HTR-8/SVneo (cell line): ENCODE measurements at places on chromosomes 13 and 19.

GRCh38 chr13:71828564-71828963 lies 38.4 kb downstream of the DACH1 start:
- no peak for DNase-seq

DNA sequence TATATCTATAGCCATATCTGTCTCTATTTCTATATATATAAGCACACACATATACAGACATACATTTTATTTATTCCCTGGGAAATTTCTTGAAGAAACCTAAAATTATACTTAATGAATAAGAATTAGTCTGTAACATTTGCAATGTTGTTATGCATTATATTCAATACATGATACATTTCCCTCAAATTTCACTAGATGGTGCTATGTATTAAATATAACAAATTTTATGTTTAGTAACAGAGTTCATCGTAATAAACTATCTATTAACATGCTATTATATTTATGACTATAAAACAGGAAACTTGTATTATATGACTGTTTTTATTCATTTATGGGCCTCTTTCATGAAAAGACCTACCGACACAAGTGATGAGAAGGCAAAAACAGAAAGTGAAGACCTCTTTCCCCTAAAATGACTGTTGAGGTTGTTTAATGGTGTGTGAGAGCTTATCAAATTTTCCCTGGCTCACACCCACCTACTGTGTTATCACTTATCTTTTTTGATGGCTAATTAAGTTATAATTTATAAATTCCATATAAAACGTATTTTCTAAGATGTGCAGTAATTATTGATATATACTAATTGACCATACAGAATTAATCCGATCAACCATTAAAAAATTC lies 881.9 kb downstream of the SLITRK6 start:
- no peak for DNase-seq

DNA sequence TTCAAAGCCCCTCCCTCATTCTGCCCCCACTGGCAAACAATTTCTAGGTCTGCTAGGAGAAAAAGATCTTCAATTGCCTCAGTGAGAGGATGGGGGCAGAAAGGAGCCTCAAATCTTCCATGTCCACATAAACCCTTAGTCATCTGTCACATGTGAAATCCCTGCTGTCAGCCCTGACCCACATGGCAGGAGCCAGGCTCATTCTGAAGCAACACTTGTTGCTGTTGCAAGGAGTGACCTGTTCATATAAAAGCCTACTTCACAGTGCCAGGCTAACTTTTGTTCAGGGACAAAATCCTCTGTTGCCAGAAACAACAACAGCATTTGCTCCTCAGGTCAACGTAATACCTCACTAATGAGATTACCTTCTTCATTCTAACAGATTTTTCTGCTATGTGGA lies 70.5 kb downstream of the IRS2 start:
- no peak for DNase-seq

GRCh38 chr19:49148044-49148682 lies 7.0 kb downstream of the HRC start:
- no peak for DNase-seq

- DNase-seq: no peak
Observed at GRCh38 chr13:67226696-67227095, 3.4 kb downstream of the PCDH9 start.

DNA sequence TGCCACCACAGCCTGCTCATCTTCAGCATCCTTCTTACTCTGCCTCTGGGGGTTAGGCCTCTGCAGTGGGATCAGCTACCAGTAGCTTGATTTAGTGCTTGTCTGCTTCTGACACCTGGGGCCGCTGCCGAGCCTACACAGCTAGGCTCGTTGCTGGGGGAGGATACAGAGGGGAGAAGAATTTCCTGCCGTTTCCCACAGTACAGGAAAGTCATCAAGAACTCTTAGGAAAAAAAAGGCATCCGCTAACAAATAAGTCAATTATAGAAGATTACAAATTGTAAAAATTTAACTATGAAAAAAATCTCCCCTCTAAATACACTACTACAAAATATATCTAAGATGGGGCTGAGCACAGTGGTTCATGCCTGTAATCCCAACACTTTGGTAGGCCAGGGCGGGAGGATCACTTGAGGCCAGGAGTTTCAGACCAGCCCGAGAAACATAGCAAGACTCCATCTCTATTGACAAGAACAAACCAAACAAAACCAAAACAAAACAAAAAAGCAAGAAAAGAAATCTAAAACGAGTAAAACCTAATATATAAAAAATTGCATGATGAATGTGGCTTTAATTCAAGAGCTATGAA lies 26.7 kb downstream of the LATS2 start:
- DNase-seq: no peak

GRCh38 chr13:105364191-105364590 lies 1171.3 kb downstream of the EFNB2 start:
- no peak for DNase-seq

GRCh38 chr13:87953381-87953780 lies 282.2 kb downstream of the SLITRK5 start:
- no peak for DNase-seq

GRCh38 chr13:100517728-100518127 lies 70.9 kb downstream of the GGACT start:
- no peak for DNase-seq

- DNase-seq: no peak
Observed at GRCh38 chr13:27073186-27073585, 98.4 kb downstream of the USP12 start.

- DNase-seq: no peak
Observed at GRCh38 chr19:35642312-35642711, 767 bp downstream of the ETV2 start.

- no peak for DNase-seq
Observed at GRCh38 chr13:108595436-108596274, 33.8 kb upstream of the MYO16 start.

DNA sequence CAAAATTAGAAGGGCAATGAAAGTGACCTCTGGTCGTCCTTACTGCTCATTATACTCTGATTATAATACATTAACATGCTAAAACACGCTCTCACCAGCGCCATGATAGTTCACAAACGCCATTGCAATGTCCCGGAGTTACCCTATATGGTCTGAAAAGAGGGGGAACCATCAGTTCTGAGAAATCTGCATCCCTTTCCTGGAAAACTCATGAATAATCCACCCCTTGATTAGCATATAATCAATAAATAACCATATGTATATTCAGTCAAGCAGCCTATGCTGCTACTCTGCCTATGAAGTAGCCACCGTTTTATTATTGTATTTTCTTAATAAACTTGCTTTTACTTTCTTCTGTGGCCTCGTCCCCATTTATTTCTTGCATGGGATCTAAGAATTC lies 24.6 kb upstream of the SLITRK6 start:
- DNase-seq: no peak
